ENCODE measurements at places on chromosomes 13 and 19.
A peak's percentile ranks its signal among the peaks of the same experiment; 100 is the strongest.

DNA sequence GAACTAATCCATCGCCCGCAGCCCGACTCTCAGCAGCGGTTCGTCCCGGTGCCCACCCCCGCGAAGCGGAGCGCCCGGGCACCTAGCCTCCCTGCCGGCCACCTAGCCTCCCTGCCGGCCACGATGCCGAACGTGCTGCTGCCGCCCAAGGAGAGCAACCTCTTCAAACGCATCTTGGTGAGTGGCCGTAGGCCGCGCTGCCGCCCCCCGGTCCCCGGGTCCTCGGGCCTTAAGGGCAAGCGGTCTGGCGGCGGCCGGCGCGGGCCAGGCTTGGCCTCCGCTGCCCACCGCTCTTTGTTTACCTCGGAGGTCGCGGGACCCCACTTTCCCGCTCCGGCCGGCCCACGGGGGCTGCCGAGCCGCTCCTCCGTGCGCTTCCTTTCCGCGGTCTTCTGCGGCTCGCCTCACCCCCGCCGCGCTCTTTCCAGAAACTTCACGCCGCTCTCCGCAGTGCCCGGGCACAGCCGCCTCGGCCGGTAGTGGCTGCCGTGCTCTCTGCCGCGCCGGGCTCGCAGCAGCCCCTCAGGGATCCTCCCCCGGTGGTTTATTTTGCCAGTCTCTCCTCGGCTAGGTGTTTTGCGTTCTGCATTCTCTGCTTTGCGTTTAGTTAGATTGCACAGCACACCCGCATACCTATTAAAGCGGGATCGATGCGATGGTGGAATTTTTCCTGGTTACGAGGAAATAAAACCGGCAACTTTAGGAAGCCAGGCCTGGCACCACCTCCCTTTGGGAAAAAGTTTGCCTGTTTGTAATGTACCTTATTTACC is 524 bp downstream of the NAA16 start:
- no peak for DNase-seq

DNA sequence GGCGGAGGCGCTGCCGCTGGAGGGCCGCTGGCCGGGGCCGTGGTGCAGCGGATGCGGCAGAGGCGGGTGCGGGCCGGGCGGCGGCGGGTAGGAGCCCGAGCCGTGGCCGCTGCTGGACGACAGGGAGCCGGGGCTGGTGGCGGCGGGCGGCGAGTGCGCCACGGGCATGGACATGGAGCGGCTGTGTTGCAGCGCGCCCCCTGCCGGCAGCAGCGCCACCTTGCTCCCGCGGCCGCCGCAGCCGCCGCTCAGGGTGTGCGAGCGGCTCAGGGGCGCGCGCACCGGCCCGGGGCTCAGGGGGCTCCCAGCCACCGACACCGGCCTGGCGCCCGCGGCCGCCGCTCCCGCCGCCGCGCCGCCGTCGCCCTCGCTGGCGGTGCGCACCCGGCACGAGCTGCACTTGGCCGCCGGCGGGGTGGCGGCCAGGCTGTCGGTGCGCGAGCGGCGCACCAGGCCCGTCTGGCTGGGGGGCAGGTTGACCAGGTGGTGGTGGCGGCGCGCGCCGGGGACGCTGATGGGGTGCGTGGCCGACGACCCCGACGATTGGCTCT is 1.7 kb downstream of the IRS2 start:
- DNase-seq, result peak; percentile 52

GRCh38 chr13:106533101-106533942 is 2.1 kb downstream of the EFNB2 start:
- peak; percentile 62 for DNase-seq

DNA sequence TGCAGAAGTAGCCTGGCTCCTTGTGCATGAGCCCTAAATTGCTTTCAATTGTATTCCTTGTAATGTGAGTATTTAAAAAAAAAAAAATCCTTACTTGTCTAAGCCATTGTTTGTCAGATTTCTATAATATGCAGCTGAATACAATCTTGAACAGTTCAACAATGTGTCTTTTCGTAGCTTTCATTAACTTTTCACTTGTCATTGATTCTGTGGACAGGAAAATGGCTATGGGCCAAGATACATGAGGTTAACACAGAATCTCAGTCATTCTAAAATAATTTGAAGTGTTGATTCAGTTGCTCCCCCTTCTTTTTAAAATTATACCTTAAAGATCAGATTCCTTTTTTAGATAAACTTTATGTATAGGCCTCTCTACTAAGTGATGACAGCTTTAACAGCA is 395.8 kb upstream of the KLF12 start:
- no peak for DNase-seq

- no peak for DNase-seq
Measured at GRCh38 chr19:46775642-46776258, 12.6 kb downstream of the SLC1A5 start.

All from NCI-H187 (cell line).